AG04449 (cell line): ENCODE measurements at places on chromosomes 13 and 19.

DNA sequence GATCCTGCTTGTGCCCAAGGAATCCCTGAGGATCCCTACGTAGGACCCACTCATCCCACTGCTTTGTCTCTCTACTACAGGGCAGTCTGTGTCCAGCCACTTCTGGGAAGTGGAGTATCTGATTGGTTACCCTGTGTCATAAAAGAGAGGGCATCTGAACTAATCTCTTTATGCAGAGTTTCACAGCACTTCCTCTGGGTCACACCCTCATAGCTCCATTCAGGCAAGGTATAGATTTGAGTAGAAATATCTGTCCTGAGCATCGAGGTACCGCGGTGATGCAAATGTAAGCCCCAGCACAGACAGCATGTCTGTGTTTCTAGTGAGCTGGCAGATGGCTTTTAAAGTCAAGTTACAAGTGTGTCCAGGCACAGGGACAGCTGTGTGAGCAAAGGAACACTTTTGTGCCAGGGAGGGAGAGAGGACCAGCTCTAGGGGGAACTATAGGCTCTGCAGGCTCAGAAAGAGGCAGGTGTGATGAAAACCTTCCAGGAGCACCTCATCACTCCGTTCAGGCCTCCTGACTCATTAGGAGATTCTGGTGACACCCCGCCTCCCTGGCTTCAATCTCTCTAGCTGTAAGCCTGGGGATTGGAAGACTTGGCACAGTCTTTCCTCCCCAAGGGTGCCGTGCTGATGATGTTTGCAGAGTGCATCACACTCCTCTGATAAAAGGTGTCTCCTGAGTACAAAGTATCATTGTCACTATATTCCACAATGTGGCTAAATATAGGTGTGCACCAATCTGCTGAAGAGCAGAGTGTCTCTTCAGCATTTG is 84.3 kb upstream of the UBL3 start:
- no peak for DNase-seq

DNA sequence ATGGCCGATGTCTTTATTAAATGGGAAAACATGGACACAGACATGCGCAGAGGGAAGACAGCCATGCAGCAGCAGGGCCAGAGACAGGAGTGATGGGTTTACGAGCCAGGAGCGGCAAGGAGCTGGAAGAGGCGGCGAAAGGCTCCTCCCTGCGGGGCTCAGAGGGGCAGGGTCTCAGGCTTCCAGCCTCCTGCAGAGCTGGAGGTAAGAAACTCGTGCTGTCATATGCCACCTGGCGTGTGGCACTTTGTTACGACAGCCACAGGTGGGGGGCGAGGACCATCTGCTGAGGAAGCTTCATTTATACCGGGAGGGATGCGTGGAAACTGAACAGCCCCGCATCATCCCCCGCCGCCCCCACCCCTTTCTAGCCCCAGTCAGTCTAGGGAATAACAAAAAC is 52.0 kb upstream of the SPACA7 start:
- no peak for DNase-seq

- DNase-seq: no peak
Measured at GRCh38 chr13:79340490-79340889, 65.6 kb downstream of the RBM26 start.

GRCh38 chr13:24725379-24725778 is 38.6 kb upstream of the RNF17 start:
- no peak for DNase-seq

DNA sequence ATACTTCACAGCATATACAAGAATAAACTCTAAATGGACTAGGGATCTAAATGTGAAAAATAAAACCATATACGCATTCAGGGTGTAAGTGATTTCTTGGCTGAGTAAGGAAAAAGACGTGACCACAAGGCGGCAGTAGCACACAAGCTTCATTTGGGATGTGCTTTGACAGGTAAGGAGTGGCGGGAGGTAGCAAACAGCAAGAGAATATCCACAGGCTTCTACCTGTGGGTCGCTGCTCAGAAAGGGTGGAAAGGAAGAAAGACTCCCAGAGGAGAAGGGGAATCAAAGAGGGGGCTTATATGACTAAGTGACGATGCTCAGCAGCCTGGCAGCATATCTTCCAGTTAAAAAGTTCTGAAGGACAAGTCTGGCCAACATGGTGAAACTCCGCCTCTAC is 2.5 kb upstream of the ZNF121 start:
- DNase-seq: peak; percentile 16

- no peak for DNase-seq
Measured at GRCh38 chr19:19820774-19821320, 703 bp downstream of the ZNF506 start.

DNA sequence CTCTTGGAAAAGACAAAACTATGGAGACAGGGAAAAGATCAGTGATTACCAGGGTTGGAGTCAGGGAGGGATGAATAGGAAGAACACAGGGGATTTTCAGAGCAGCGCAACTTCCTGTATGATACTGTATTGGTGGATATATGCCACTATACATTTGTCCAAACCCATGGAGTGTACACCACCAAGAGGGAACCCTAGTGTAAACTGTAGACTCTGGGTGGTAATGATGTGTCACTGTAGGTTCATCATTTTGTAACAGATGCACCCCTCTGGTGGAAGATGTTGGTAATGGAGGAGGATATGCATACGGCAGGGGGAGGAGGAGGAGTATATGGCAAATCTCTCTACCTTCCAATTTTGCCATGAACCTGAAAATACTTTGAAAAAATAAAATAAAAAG is 68.1 kb downstream of the UFM1 start:
- no peak for DNase-seq

- no peak for DNase-seq
Measured at GRCh38 chr13:37448153-37448552, 150.4 kb downstream of the POSTN start.

GRCh38 chr13:48275507-48275906 is 28.0 kb upstream of the RB1 start:
- DNase-seq: no peak

DNA sequence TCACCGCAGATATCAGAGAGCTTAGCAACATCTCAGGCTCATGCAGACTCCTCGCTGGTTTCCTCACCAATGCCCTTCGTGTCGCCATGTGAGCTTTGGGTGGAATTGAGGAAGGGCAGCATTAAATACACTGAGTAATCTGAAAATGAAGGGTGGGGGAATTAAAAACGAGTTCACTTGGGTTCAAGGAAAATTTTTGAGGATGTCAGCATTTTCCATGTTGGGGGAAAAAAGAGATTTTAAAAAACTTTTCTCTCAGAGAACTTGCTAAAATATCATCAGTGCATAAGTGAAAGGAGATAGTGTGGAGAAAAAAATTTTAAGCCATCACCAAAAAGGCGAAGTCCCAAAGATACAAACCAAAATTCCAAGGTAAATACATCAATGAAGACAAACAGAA is 359.3 kb downstream of the KCNRG start:
- DNase-seq: no peak

DNA sequence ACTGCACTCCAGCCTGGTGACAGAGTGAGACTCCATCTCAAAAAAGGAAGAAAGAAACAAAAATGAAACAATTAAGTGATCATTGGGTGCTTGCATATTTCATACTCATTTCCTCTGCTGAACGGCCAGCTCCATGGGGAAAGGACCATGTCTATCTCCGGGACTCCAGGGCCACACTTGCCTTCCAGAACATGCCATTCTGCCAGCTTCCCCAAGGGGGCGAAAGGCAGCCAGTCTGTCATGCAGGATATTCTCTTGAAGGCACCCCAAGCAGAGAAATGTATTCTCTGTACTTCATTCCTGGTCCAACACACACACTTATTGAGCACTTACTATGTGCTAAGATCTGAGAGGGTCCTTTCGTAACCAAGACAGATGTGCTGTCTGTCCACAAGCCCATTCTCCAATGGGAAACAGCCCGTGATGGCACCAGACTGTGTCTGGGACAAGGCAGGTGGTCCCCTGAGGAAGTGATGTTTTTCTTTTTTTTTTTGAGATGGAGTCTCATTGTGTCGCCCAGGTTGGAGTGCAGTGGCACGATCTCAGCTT is 10.2 kb upstream of the CARM1 start:
- no peak for DNase-seq

- no peak for DNase-seq
Measured at GRCh38 chr19:39502640-39503417, 4.1 kb downstream of the DLL3 start.

DNA sequence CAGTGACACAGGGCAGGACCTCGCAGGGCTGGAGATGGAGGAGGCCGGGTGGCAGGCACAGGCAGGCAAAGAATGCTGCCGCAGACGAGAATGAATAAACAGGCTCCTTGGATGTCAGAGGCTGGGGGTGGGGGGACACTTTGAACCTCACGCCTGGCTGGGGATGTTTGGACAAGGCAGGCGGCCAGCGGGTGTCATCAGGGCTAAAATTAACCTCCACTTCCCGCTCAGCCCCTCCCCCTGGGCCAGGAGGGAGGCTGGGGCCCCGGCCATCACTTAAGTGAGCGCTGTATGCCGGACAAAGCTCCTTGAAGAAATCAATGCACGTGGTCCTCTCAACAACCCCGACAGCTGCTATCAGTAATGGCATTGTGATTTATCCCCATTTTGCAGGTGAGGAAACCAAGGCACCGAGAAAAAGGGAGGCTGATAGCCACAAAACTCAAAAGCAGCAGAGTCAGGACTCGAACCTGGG is 10.3 kb upstream of the FUT5 start:
- peak; percentile 54 for DNase-seq

GRCh38 chr19:55643887-55644176 is 383 bp downstream of the ZNF581 start:
- no peak for DNase-seq

DNA sequence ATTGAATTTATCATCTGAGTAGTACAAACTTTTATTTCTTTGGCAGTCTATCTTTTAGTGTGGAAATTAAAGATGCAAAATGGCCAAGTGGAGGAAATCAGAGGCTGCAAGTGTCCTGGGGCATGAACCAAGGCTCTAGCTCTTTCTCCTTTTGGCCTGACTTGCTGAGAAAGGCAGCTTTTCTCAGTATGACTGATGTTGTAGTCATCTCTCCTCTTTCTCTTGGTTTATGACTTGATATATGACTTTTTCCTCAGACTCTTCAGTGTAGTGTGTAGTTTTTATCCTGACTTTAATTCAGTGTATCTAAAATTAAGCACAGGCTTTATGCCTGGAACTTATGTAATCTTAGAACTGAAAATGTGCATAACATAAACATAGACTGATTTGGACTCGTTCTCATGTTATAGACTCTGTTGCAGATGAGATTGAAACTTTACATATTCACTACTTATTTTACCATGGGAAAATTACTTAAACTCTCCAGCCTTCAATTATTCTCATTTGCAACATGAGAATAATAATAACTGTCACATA is 65.7 kb downstream of the SLITRK5 start:
- no peak for DNase-seq

GRCh38 chr19:3163230-3163886 is 15.2 kb upstream of the S1PR4 start:
- no peak for DNase-seq

- no peak for DNase-seq
Measured at GRCh38 chr13:110307767-110308655, 927 bp downstream of the COL4A2 start.

DNA sequence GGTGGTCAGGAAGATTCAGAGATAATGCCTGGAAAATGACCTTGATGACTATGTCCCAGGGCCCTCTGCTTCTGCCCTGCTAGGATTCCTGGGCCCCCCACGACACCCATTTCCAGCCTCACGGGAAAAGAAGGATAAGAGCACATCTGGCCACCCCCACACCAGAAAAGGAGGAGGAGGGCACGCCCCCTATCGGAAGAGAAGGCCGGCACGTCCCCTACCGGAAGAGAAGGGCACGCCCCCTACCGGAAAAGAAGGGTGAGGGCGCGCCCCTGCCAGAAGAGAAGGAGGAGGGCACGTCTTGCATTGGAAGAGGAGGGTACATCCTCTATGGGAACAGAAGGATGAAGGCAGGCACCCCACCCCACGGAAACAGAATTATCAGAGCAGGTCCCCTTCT is 84.3 kb downstream of the IER2 start:
- no peak for DNase-seq

- no peak for DNase-seq
Measured at GRCh38 chr19:23346696-23347095, 48.6 kb downstream of the ZNF91 start.

- no peak for DNase-seq
Measured at GRCh38 chr19:19191768-19192077, 229 bp downstream of the BORCS8 start.

GRCh38 chr13:29324601-29325000 is 270.9 kb downstream of the SLC7A1 start:
- DNase-seq: no peak

- no peak for DNase-seq
Measured at GRCh38 chr13:110329798-110330461, 22.8 kb downstream of the COL4A2 start.

GRCh38 chr19:14449321-14449720 is 16.2 kb downstream of the PKN1 start:
- no peak for DNase-seq

DNA sequence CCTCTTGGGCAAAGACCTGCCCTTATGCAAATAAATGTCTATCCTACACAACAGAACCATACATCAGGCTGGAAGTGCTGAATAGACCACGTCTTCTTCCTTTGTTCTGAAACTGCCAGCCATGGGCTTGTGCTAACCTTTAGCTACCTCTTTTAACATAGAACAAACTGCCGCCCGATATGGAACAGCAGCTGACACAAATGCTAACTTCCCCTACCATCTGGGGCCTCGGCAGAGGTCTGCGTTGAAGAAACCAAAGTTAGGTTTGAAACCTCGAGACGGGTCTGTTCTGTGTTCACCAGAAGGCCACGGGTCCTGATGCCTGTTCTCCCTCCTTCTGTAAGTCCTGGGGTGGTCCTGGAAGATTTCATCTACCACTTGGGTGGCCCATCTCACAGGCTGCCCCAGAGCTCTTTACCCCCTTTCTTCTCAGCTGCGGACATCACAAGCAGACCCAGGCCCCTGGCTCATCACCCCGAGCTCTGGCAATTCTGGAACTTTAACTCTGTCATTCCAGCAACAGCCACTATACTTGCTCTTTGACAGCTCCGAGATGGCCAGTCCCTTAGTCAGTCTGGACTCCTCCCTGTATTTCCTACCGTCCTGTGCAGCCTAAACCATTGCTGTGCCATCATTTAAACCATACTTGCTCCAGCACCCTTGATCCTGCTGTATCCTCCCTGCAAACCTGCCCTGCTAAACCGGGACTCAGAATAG is 146.7 kb downstream of the USP12 start:
- no peak for DNase-seq

DNA sequence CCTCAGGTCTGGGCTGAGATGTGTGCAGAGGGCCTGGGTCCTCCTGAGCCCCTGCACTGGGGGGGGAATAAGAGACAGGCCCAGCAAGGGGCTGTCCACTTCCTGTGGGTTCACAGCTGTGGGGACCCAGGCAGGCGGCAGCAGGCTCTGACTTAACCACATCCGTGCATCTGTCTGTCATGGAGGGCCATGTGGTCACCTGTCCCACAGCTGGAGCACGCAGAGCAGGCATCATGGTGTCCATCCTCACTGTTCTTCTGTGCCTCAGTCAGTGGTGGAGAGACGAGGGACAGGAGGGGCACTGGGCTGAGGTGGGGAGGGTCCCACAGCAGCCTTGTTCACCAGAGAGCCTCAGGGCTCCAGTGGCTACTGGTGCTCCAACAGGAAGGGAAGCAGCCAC is 16.3 kb upstream of the KIR3DL3 start:
- DNase-seq: no peak

GRCh38 chr13:58850161-58850560 is 1218.6 kb downstream of the PCDH17 start:
- DNase-seq: no peak
